ENCODE measurements at places on chromosomes 12 and 14.

DNA sequence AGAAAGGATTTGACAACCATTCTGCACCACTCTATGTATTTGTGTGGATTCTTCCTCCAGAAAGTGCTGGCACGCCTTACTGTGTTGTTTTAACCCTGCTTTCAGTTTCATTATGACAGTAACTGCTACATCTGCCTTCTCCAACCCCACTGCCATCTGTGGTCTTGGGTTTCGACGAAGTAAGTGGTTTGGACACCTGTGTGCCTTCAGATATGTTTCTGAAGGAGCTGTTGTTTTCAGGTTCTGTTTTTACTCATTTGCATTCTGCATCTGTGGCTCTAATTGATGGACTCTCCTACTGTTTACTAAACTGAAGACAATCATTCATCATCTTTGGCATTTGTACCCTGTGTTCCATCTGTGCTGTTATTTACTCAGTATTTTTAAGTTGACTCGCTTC lies 4.1 kb downstream of the TSHR start:
- DNase-seq = no peak

DNA sequence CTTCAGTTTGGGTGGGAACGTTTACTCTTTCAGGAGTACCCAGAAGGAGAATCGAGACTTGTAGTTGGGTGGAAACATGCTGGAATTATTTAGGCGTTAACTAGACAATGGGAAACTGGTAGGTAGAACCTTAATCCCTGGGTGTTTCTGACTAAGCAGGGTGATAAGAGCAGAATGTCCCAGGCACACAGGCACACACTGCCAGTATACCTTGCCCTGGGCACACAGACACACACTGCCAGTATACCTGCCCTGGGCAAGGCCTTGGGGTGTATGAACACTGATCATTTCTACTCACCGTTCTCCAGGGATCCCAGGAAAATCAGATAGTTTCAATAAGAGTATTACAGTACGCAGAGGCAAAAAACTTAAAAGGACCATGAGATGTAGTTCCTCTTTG lies 115.5 kb downstream of the SNAPC1 start:
- no peak for DNase-seq

GRCh38 chr12:4307593-4308333 lies 13.2 kb upstream of the TIGAR start:
- peak; percentile 66 for DNase-seq

GRCh38 chr14:102923201-102923924 lies 900 bp downstream of the AMN start:
- no peak for DNase-seq

DNA sequence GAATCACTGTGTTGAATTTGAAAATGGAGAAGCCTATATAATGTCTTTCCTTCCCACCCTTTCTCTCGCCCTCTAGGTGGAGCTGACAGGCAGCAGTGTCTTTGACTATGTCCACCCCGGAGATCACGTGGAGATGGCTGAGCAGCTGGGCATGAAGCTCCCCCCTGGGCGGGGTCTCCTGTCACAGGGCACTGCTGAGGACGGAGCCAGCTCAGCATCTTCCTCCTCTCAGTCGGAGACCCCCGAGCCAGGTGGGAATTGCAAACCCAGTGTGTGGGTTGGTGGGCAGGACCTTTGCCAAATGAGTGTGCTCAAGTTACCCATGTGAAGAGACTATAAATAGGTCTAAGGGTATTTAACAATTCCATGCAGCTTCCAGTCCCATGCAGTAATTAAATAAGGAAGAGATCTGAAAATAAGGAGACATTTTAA lies 274.7 kb downstream of the EGLN3 start:
- DNase-seq = peak; percentile 66

DNA sequence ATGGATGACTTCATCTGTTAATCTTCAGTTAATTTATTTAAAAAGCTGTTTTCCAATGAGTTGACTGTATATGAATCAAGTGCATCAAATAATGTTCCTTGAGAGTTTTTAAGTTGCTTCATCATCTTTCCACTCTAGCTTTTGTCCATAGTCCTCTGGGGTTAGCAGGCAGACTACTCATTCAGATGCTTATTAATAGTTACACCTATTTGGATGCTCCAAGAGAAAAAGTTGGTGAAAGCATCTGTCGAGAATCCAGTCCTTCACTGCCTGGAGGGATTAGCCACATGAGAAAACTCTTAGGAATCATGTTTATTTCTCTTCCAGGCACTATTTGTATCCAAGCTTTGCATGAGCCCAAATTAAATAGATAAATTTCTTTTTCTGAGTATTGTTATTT lies 70.2 kb downstream of the DACT1 start:
- DNase-seq = no peak

DNA sequence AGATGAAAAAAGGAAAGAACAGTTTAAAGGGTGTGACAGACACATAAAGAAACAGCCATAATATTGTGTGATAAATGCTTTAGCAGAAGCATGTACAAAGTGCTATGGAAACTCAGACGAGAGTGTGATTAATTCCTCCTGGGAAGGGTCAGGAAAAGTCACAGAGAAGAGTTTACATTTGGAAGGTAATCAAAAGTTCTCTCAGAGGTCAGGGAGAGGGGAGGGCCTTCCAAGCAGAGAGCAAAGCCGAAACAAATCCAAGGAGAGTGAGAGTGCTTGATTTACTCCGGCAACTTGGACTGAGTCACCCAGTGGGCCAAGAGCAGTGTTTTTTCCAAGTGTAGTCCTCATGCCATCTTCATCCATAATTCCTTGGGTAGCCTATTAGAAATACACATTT lies 108.3 kb downstream of the IGF1 start:
- DNase-seq = no peak

GRCh38 chr14:34837801-34838322 lies 37.3 kb downstream of the BAZ1A start:
- DNase-seq = no peak

GRCh38 chr12:51793201-51793600 lies 55.3 kb downstream of the FIGNL2 start:
- DNase-seq = peak; percentile 32

DNA sequence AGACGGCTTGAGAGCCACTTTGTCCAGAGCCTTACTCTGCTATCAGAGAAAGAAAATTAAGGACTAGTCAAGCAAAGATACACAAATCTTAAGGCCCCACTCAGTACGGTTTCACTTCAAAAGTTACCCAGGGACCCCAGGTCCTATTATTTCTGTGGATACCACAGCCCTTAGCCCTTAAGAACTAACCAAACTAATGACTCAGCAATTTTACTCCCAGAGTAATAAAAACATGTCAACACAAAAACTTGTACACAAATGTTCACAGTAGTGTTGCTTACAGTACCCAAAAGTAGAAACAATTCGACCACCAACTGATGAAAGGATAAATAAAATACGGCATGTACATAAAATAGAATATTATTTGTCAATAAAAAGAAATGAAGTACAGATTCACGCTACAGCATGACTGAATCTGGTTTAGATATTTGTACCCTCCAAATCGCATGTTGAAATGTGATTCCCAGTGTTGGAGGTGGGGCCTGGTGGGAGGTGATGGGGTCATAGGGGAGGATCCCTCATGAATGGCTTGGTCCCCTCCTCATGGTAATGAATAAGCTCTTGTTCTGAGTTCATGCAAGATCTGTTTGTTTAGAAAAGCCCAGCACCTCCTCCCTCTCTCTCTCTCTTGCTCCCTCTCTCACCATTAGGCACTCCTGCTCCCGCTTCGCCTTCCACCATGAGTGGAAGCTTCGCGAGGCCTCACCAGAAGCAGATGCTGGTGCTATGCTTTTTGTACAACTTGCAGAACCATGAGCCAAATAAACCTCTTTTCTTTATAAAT lies 30.5 kb downstream of the AREL1 start:
- no peak for DNase-seq

DNA sequence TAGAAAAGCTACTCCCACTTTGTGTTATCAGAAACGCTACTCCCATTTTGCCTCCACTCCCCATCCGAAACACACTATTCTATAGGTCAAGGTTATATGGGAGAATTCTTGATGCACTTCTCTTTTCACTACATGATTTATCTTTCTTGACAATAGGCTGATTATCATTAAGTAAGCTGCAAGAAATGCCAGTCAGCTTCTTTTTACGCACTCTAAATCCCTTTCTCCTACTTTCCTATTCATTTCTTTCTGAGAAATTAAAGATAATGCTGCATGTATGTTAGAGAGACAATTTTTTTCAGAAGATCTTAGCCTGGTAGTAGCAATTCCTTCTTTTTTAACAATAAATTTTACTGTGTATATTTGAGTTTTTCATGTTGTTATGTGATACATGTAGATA lies 41.0 kb upstream of the CCDC91 start:
- no peak for DNase-seq

GRCh38 chr14:53470351-53471043 lies 317.4 kb upstream of the DDHD1 start:
- peak; percentile 40 for DNase-seq

DNA sequence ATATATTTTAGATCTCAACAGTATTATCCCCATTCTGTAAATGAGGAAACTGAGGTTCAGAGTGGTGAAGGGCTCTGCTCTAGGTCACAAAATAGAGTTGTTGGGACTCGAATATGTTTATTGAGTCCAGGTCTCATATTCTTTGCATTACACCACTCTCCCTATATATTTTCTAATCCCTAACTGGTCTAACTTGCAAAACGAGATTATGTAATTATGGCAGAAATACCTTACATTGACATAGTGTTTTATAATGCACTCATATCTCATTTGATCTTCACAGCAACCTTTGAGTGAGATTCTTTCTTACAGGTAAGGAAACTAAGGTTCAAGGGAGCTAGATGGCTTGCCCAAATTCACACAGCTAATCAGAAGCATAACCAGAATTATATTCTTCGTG lies 106.9 kb upstream of the LRIG3 start:
- DNase-seq = no peak

DNA sequence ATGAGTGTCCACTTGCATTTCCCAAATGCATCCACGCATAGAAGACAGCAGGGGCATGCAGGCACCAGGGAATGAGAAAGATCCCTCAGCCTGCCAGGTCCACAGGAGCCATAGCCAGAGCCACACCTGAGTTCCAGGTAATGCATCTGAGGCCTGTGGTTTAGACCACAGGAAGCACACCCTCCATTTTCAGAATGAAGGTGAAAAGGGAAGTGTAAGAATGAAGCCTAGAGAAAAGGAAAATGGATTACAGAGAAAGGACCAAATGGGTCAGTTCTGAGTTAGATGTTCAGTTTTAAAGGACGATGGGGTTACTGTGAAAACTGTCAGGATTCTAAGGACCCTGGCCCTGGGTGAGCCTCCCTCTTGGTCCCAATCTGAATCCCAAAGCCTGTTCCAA lies 1283.2 kb downstream of the TMEM121 start:
- no peak for DNase-seq

DNA sequence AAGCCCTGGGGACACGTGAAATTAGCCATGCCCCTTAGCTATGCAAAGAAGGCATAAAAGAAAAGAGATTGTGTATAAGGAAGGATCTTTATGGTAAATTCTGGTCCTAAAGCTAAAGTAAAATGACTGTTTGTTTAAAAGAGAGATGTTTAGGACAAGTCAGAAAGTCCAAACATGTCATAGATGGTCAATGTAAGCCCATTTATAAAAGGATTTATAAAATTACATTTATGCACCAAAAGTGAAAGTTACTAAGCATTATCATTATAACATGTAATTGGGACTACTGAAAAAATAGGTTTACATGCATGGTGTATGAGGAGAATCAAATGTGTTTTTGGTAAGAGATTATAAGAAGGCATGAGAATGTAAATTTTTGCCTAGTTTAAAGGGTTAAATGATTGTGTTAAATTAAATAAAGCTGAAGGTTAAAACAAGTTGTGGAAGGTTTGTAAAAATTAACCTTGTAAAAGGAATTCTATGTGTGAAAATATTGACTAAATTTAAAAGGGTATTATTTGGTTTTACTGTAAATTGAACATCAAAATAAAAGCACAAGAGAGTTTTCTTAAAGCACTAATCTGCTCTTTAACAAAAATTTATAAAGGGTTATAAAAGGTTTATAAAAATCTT lies 50.4 kb upstream of the TSPAN8 start:
- DNase-seq = peak; percentile 5

- DNase-seq = no peak
Observed at GRCh38 chr12:117403586-117404139, 42.2 kb upstream of the NOS1 start.

- no peak for DNase-seq
Observed at GRCh38 chr14:60514741-60515491, 6.0 kb downstream of the SIX6 start.

DNA sequence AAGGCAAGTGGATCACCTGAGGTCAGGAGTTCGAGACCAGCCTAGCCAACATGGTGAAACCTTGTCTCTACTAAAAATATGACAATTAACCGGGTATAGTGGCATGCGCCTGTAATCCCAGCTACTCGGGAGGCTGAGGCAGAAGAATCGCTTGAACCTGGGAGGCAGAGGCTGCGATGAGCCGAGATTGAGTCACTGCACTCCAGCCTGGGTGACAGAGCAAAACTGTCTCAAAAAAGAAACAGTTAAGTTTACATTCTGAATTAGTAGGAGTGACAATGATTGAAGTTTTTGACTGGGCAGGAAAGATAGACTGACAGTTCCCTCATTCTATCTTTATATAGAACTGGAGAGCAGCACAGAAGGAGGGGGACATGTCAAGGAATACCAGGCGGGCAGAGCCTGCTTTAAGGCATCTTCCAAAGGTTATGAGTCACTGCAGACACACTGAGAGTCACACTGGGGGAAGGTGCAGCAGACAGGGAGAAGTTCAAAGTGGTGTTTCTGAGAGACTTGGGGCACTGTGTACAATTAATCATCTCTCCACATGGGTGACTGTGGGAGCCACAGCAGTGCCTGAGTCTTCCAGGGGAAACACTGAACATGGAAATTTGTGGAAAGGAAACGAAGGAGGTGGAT lies 42.8 kb upstream of the RNASE3 start:
- DNase-seq = peak; percentile 54

GRCh38 chr12:42213023-42213422 lies 25.0 kb downstream of the YAF2 start:
- no peak for DNase-seq

DNA sequence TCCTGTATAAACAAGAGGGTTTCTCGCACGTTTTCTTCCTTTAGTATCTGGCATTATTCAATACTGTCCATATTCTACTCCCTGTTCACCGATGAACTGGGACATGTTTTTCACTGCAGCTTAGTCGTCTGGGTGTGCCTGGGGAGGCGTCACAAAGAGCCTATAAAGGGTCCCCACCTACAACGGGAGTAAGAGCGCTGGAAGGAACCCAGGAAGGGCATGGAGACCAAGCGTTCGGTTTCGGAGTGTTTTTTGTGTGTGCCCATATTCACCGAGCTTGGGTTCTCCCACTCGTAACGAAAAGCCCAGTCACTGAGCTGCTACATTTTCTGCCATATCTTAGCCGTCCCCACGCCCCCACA lies 592 bp upstream of the USP15 start:
- no peak for DNase-seq

GRCh38 chr14:96705422-96706092 lies 91.6 kb upstream of the VRK1 start:
- no peak for DNase-seq

DNA sequence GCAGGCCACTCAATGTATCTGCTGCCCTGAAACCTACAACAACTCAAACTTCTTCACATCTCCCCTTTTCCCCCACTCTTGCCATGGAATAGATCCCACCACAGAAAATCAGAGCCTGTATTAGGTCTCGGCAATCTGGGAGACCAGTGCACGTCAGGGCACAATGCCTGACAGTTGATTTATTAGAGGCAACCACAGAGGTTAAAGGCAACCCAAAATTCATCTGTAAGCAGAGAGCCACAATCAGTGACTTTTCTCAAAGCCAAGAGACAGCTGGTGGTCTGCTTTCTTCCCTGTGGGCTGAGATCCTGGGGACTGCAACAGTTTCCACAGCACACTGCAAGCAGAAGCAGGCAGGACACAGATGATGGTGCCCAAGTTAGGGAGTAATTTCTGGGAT lies 169.0 kb upstream of the NTF3 start:
- no peak for DNase-seq

GRCh38 chr12:6383572-6384498 lies at the start of gene LTBR:
LTBR (plus strand) TSS chr12:6384162; CDS start chr12:6384359, 197 bp downstream.
- peak; percentile 92 for DNase-seq

All from fibroblast of skin of back (primary cell).